ENCODE measurements at places on chromosomes 1 and 21. TPM values are rescaled to one million over a fixed set of nuclear protein-coding genes. Genes with fewer than 3 reads are reported as not detected.

DNA sequence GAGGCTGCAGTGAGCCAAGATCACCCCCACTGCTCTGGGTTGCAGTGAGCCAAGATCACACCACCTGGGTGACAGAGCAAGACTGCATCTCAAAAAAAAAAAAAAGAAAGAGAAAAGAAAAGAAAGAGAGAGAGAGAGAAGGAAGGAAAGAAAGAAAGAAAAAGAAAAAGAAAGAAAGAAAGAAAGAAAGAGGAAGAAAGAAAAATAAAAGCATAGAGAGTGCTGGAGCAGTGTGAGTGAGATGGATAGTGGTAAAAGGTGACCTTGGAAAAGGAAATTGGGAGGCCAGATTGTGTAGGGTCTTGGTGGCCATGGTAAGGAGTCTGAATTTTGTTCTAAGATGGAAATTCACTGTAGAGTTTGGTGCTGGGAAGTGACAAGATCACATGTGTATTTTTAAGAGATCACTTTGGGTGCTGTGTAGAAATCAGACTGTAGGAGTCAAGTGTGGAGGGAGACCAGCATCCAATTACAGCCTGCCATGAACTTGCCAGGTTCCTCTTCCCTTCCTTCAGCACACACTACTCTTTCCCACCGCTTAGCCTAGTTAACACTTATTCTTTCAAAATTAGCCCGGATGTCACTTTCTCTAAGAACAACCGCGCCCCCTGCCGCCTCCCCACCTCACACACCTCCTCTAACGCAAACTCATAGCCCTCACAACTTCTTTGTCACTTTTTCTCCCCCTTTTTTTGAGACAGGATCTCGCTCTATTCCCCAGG lies 17.9 kb downstream of the MTX1 start:
- DNase-seq = no peak

- DNase-seq = no peak
Observed at GRCh38 chr1:11769274-11769673, 7.3 kb downstream of the C1orf167 start.

DNA sequence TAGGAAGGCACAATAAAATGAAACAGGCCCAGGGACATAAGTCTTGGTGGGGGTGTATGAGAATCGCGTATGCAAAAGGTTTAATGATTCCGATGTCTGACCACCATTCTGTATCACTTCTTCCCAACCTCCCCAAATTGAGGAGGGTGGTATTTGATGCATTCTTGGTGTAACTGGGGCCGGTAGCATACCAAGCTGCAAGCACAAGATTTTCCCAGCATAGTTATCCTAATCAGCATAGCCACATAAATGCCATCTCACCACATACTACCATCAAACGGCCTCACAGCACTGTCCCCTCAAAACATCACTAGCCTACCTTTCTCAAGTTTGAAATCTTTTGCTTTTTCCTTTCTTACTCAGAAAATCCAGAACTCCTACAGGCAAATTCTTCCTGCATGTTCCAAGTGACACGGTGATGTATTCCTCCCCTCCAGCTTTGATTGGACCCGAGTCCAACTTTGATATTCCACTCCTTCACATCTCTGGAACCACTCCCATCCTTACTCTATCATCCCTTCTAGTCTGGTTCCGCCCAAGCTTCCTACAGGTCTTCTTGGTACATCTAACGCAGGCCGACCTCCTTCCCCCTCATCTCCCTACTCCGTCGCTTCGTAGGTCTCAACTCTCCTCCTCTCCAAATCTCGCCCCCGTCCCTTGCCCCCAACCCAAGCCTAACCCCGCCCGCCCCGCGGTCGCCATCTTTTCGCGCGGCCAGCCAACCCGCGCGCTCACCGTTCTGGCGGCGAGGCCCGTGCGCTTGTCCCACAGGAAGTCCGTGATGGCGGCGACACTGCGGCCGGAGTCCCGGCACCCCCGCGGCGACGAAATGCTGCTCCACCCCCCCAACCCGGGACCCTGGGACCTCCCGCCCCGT lies 600 bp downstream of the CLK2 start:
- peak; percentile 92 for DNase-seq

- no peak for DNase-seq
Observed at GRCh38 chr1:207858806-207859205, 52.1 kb downstream of the CD34 start.

GRCh38 chr1:201551877-201552731 lies 13.2 kb downstream of the NAV1 start:
- no peak for DNase-seq

DNA sequence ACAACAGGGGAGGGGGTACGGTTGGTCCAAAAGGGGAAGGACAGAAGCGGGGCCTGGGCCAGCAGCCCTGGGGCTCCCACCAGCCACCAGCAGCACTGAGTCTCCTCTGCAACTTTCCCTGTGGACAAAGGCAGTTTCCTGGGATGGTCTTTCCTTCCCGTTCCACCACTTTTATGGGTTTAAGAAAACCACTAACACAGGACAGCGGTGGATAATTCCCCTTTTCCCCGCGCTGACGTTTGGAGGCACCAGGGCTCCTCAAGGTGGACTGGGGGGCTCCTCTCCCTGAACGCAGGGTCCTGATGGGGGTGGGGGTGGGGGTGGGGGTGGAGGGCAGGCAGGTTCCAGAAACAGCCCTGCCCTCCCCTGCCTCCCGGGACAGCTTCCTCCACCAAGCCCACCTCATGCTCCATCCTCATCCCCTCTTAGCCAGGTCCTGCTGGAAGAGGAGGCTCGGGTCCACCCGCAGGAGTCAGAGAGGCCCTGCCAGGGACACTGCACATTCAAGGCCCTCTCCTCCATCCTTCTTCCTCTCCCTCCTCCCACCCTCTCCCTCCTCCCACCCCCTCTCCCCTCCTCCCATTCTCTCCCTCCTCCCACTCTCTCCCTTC lies 4.8 kb upstream of the COL6A1 start:
- DNase-seq = no peak

DNA sequence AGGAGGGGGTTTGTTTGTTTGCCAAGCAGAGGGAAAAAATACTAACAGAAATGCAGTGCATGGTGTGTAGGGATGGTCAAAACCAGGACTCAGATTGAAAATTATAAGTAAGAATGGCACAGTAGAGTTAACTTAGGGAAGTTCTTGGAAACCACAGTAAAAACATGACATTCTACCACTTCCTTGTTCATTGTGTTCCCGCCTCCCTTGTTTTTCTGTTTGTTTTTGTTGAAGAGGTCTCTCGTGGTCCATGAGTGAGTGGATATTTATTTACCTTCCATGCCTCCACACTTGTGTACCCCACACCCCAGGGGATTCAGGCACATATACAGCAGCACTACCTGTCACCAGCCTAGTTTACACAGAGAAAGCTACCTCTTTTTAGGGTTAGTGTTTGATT lies 69.6 kb downstream of the OLFML2B start:
- DNase-seq = no peak

GRCh38 chr21:35043549-35043948 lies 5.6 kb downstream of the RUNX1 start:
- DNase-seq = no peak

DNA sequence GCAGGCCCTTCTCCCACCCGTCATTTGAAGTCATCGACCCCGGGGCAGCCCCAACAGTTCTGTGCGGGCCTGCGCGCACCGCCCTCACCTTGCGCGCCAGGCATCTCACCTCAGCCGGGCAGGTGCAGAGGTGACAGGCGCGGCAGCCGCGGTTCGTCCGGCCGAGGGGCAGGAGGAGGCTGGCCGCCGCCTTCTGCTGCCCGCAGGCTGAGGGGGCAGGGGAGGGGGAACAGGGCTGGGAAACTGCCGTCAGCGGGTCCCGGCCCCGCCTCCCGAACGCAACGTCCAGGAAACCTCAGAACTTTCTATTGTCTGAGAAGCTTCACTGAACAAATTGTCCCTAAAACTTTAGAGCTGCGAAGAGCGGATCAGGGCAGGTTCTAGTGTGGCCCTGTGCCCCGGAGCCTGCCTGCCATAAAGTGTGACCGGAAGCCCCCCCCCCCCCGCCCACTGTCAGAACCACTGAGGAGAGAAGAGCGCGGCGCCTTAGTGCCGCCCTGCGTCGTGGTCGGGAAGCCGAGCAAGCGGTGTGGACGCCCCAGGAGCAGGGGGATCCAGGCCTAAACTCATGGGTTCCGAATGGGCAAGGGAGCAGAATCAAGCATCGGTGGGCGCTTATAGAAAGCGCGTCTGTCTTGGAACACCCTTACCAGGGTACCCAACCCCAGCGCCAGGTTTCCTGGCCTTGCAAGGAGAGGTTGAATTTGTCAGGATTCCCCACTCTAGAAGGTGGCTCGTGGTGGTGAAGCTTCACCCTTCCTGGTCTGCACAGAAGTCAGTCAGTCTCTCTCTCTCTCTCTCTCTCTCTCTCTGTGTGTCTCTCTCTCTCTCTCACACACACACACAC lies 13.3 kb upstream of the TBX15 start:
- DNase-seq = no peak

GRCh38 chr1:39450956-39451606 lies 40.4 kb upstream of the BMP8A start:
- DNase-seq = no peak

DNA sequence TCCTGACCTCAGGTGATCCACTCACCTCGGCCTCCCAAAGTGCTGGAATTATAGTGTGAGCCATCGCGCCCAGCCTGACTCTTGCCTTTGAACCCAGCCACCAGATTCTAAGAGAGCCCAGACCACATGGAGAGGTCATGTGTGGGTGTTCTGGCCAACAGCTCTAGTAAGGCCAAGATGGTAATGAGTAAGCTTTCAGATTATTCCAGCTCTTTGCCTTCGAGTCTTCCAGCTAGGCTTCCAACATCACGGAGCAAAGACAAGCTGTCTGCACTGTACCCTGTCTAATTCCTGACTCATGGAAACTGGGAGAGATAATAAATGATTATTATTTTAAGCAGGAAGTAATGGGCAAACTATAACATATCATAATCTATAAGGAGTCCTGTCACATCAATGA lies 14.8 kb upstream of the ZFP69B start:
- DNase-seq = no peak

- no peak for DNase-seq
Observed at GRCh38 chr1:78687315-78687714, 37.7 kb downstream of the IFI44 start.

GRCh38 chr1:24619376-24619775 lies 23.7 kb upstream of the SRRM1 start:
- DNase-seq = no peak

- DNase-seq = no peak
Observed at GRCh38 chr1:12168451-12169160, 1.8 kb downstream of the TNFRSF1B start.

GRCh38 chr1:220797553-220797952 lies 10.8 kb downstream of the MTARC1 start:
- no peak for DNase-seq

GRCh38 chr1:36161641-36162531 lies 5.9 kb downstream of the MAP7D1 start:
- no peak for DNase-seq

- DNase-seq = no peak
Observed at GRCh38 chr1:233112186-233113008, 162.0 kb downstream of the NTPCR start.

GRCh38 chr1:169945181-169945580 lies 51.5 kb upstream of the SCYL3 start:
- DNase-seq = no peak

DNA sequence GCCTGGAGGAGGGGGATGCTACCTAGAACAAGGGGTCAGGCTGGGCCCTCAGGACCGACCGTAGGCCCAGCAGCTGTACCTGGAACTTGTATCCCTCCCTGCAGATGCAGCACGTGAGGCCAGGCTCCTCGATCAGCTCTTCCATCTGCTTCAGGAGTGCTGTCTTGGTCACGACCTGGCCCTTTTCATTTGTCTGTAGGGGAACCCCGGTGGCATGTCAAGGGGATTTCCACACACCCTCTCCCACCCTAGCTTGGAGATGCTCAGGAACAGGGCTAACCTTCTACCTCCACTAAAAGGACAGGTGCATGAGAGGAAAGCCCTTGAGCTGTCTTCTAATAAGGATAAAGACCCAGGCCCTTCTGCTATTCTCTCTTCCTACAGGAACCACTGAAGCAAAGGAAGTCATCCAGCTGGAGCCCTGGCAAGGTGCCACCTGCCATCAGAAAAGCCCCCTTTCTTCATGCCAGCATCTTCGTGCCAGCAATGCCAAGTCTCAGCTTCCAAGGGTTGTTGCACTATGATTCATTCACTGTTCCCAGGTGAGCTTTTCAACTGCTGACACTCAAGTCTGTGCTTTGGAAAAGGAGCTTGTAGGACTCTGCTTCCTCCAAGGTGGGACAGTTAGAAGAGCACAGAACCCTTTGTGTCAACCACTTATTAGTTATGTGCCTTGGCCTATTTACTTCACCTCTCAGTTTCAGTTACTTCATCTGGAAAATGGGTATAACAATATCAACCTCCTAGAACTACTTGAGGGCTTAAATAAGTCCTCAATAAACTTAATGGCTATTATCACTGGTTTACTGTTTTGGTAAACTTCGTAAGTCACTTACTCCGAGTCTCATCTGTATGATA lies 122.1 kb downstream of the UBR4 start:
- no peak for DNase-seq

- no peak for DNase-seq
Observed at GRCh38 chr1:39158327-39159086, 46.0 kb upstream of the MACF1 start.

- DNase-seq = peak; percentile 78
Observed at GRCh38 chr1:31376375-31377134, 3.7 kb upstream of the FABP3 start.

GRCh38 chr1:24119489-24119858 lies 7.5 kb upstream of the MYOM3 start:
- DNase-seq = no peak

GRCh38 chr1:58443986-58444868 lies 102.3 kb downstream of the OMA1 start:
- DNase-seq = no peak

DNA sequence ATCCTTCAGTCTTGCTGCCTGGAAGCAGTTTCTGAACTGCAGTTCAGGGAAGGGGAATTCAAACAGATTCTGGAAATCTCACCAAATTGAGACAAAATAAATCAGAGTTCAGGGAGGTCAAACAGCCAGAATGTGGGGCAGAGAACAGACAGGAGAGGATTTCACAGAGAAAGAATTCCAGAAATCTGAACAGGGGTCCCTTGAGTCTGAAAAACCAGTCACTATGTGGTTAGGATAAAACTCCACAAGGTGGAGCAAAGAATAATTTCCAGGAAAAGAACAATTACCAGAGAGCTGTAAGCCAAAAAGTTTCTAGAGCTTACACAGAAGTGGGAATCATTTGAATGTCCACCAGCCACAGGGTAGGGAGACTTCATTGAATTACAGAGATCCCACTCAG lies 84.7 kb downstream of the URB2 start:
- DNase-seq = no peak

The SH2D2A gene
- 4.7 TPM for total RNA-seq

The PRRX1 gene
- total RNA-seq = 46.2 TPM

The LCE1C gene
- not detected for total RNA-seq

The PLA2G2D gene
- total RNA-seq = not detected

The BMP8B gene
- total RNA-seq = 0.74 TPM

The BRDT gene
- not detected for total RNA-seq

The THEM5 gene
- not detected for total RNA-seq

The SON gene
- 258 TPM for total RNA-seq

All from mesenteric fat pad (tissue), 1 donor.